Stimulated activated memory B cell treated with anti-CD40 and anti-IgM and Interleukin-4, amounts not matched to agents 10 μg/mL and 1 μg/mL and 100 μg/mL, for 72 hours (primary cell): ENCODE measurements at places on chromosomes 2 and 18.

GRCh38 chr2:129930451-129930850 is 49.0 kb upstream of the RAB6C start:
- ATAC-seq, result no peak

- ATAC-seq, result no peak
These were observed 212.3 kb downstream of the HDAC4 start for GRCh38 chr2:239188536-239188935.

GRCh38 chr2:216626875-216627245 is 6.4 kb upstream of the IGFBP2 start:
- no peak for ATAC-seq

DNA sequence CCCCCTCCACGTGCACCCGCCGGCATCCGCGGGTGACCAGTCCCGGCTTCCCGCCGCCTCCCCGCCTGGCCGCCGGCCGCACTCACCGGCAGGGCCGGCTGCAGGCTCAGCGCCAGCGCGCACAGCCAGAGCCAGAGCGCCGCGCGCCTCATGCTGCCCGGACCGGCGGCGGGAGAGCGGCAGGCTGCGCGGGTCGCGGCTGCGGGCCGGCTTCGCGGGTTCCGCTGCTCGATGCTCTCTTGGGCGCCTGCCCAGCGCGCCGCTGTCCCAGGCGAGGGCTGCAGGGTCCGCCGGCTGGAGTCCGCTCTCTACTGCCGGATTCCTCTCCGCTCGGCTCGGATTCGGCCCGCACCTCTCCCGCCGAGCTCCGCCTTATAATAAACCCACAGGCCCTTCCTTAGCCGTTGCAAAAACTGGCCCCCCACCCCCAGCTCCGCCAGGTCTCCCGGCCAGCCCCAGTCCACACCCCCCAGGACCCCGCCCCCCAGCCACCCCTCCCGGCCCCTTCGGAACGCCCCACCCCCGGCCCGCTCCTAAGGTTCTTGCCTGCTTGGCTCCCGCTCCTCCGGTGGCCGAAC is at the start of gene SDC1:
TSS of gene SDC1 (minus strand) at position 415 of the 578 bp plus-strand sequence. CDS start at position 152, 263 bp downstream.
- peak; percentile 21 for ATAC-seq

DNA sequence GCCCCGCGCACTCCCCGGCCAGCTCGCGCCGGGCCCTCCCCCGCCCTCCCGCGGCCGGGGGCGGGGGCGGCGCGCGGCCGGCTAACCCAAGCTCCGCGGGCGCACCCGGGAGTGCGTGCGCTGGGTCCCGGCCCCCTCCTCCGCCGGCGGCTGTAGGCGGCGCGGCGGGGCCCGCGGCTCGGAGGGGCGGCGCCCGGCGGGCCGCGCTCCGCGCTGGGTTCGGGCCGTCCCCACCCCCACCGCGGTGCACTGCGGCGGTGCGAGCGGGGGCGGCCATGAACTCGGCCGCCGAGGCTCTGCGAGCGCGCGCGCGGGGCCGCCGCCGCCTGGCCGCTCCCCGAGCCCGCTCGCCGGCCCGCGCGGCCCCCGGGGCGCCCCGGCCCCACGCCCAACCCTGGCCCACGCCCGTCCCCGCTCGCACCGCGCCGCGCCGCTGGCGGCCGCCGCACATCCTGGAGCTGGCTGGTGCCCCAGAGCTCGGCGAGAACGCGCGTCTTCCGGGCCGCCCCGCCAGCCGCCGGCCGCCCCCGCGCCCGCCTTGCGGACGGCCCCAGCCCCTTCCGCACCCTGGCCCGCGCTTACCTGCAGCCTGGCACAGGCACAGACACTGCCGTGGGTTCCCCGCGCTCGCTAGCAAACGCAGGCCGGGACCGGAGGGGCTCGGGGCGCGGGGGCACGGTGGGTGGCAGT is at the start of gene ZBTB14:
TSS of gene ZBTB14 (minus strand) at position 496 of the 690 bp plus-strand sequence. CDS start 2,480 bp downstream, outside the sequence.
- ATAC-seq, result peak; percentile 75

DNA sequence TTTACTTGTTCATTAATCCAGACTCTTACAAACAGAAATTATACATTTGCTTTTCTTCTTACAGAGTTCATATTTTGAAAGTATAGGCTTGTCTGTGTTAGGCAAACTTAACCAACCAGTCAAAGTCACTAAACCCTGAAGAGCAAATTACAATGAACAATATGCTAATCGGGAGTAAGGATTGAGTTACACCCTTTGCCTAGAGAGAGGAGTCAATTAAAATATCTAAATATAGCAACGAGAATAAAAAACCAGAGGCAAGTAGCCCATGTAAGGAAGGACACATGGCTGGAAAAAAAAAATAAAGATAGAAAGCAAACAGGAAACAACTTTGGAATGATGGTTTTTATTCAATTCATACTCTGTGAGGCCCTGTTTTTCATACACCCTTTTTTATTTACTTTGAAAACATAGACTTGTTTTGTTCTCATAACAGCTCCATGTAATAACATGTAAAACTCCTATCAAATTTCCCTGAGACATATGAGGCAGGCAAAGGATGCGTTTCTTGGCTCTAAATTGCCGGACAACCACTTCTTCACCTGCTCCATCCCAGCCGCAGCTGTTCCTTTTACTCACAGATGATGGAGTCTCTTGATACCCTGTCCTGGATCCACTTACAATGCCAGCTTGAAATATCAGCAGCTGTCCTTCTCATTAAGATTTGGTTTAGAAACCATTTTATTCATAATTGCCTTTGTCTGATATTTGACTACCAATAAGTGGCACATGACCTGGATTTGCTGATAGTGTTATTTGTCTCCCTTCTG is 767.7 kb upstream of the GCFC2 start:
- ATAC-seq, result no peak

DNA sequence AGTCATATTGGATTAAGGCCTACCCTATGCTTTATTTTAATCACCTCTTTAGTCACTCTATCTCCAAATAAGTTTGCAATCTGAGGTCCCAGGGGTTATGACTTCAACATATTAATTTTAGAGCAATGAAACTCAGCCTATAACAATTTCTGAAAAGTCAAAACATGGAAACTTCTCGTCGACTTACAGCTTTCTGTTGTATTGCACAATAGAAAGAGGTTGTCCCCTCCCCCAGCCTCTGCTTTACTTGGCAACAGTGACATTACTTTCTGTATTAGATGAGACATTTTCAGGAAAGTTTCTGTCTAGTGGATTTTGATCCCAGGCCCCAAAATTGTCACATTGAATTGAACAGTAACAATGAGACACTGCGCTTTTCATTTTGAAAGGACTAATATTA is 326.4 kb downstream of the THSD7B start:
- no peak for ATAC-seq
